ENCODE measurements at places on chromosomes 7 and 10. TPM values are rescaled to one million over a fixed set of nuclear protein-coding genes. Genes with fewer than 3 reads are reported as not detected.

CALHM1 gene
- not detected for total RNA-seq

HEPACAM2 gene
- total RNA-seq = not detected

GFRA1 gene
- total RNA-seq = not detected

ARMC3 gene
- not detected for total RNA-seq

SPDYE16 gene
- not detected for total RNA-seq

NOD1 gene
- 11.6 TPM for total RNA-seq

DNA sequence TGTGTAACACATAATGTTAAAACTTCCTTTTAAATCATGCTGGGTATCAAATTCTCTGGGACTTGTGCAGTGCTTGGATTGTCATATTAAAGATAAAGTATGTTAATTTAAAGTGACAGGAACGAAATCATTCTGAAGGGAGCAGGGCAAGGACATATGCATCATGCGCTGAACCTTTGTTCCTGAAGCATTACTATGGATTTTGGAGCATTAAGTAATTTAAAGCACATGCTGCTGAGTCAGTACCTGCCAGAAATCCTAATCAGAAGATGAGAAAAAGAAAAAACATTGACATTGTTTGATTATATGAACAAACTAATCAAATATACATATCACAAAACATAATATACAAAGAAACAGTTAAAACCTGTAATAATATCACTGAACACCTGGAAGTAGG lies 101.4 kb downstream of the MICU1 start:
- H3K27me3 ChIP-seq = no peaks in the 10 kb centered on the region
- no peak overlapping the region for H3K4me3 ChIP-seq
- DNase-seq = no peak
- no peak overlapping the region for H3K27ac ChIP-seq
- H3K36me3 ChIP-seq = no peaks in the 10 kb centered on the region
- no peaks in the 10 kb centered on the region for H3K4me1 ChIP-seq

- no peak for DNase-seq
- no peaks in the 10 kb centered on the region for H3K27me3 ChIP-seq
- no peak overlapping the region for H3K4me3 ChIP-seq
- no peak overlapping the region for H3K27ac ChIP-seq
- H3K4me1 ChIP-seq = no peaks in the 10 kb centered on the region
Measured at GRCh38 chr7:82740246-82740848, 296.8 kb upstream of the CACNA2D1 start.

DNA sequence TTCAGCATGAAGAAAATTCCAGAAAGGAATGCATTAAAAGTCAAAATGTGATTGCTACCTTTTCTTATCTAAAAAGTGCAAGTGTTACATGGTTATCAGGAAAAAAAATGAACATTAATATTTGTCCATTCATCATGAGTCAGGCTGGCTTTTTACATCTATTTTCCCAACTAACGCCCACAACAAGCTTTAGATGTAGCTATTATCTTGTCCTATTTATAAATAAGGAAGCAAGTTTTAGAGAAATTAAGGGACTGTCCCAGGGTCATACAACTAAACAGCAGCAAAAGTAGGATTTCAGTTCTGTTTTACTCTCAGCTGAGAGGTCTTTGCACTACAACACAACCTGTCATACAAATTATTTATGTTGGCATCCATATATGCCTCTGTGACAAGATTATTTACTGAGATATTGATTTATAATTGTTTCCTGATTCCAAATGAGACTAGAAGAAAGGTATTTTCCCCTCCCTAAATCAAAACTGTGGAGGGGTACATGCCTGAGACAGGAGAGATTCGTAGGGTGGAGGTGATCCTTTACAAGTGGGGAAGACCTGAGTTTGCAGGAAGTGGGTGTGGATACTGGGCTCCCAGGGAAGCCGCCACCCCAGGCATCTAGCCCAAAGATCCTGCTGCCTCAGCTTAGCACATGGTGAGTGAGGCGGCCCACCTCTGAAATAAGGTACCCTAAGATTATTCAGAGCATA lies 57.2 kb upstream of the ARID5B start:
- no peak overlapping the region for H3K27ac ChIP-seq
- no peaks in the 10 kb centered on the region for H3K27me3 ChIP-seq
- DNase-seq = no peak
- H3K4me3 ChIP-seq = no peak overlapping the region

DNA sequence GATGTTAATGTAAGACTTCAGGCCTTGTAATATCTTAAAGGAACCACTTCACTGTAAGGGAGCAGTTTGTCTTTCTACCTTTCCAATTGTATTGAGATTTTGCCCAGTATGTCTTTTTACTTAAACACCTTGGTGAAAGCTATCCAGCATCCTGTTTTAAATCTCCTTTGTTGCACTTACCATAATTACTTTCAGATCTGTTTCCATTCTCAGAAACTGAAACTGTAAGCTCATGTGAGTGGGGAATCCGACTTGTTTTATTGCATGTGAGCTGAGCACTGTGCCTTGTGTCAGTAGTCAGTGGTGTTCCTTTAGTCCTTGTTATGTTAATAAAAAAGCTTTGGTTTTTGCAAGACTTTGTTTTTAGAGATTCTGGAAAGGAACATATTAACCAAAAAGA lies 42.2 kb downstream of the BMPR1A start:
- H3K36me3 ChIP-seq = no peaks in the 10 kb centered on the region
- no peaks in the 10 kb centered on the region for H3K4me1 ChIP-seq
- no peak overlapping the region for H3K27ac ChIP-seq
- H3K27me3 ChIP-seq = no peaks in the 10 kb centered on the region

DNA sequence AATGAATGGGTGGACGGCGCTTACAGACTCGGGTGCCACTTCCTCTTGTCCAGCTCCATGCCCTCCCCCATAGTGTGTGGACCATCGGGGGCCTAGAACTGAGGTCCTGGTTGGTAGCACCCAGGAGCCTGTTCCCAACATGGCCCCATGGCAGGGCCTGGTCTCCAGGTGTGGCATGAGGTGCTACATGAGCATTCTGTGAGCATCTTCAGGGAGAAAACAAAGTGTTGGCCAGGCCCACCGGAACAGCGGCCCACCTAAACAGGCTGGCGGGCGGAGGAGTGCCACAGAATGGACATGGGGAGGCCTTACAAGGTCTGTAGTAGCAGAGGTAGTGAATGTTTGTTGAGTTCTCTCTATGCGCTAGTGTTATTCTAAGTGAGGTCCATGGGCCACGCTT lies 76.9 kb downstream of the PARP12 start:
- no peak overlapping the region for H3K27ac ChIP-seq
- H3K4me3 ChIP-seq = no peak overlapping the region
- H3K27me3 ChIP-seq = no peaks in the 10 kb centered on the region
- no peaks in the 10 kb centered on the region for H3K36me3 ChIP-seq
- H3K4me1 ChIP-seq = peaks cover 9% of the 10 kb centered on the region

DNA sequence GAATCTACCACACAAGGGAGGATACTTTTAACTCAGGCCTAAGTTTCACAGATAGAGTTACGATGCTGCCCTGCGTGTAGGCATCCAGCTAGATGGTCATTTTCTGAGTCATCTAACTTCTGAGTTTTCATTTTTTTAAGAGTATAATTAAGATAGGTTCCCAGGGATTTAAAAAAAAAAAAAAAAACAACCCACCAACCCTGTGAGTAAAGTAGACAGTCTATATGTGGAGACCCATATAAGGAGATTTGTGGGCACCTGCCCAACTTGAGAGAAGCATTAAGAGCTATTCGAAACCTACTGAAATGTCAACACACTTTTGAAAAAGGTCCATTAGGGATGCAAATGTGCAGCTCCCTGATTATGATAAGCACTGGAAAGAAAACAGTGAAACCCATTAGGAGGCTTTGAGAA lies 257.3 kb downstream of the TRIL start:
- no peak overlapping the region for H3K4me3 ChIP-seq
- H3K36me3 ChIP-seq = no peaks in the 10 kb centered on the region
- H3K27ac ChIP-seq = no peak overlapping the region
- DNase-seq = no peak
- H3K27me3 ChIP-seq = no peaks in the 10 kb centered on the region
- H3K4me1 ChIP-seq = no peaks in the 10 kb centered on the region

DNA sequence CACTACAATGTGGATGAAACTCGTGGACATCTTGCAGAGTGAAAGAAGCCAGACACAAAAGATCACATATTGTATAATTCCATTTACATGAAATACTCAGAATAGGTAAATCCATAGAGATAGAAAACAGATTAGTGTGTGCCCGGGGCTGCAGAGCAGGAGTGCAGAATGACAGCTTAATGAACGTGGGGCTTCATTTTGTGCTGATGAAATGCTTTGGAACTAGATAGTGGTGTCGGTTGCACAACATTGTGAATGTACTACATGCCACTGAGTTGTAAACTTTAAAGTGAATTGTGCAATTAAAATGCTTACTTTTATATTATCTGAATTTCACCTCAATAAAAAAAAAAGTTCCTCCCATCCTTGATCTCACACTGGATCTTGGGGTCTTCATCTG lies 31.8 kb upstream of the CARD11 start:
- H3K27ac ChIP-seq = no peak overlapping the region
- no peaks in the 10 kb centered on the region for H3K36me3 ChIP-seq
- H3K4me3 ChIP-seq = no peak overlapping the region
